Activated naive CD4-positive, alpha-beta T cell treated with anti-CD3 and anti-CD28 coated beads, Interleukin-2, amount 10 ng/mL, durations not matched to agents 7 days and 5 days (primary cell): ENCODE measurements at places on chromosomes 12 and 14.

- DNase-seq, result no peak
These were observed 735 bp downstream of the RNASE6 start for GRCh38 chr14:20781803-20782202.

DNA sequence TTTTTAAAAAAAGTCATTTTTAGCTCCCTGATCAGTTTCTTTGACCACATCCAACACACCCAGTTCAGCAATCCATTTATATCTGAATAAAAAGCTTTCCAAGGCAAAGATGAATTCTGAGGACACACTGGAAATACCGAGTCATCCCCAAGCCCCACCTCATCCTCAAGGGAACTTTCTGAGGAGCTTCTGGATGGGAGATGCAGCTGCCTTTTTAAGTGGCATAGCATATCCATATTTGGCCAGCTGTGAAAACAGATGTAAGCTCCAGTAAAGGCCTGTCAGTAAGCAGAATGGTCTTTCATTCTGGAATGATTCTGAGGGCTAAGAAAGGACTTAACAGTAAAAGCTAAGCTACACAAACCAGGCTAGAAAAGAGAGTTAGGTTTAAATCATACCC is 18.4 kb downstream of the ZFYVE1 start:
- no peak for DNase-seq

DNA sequence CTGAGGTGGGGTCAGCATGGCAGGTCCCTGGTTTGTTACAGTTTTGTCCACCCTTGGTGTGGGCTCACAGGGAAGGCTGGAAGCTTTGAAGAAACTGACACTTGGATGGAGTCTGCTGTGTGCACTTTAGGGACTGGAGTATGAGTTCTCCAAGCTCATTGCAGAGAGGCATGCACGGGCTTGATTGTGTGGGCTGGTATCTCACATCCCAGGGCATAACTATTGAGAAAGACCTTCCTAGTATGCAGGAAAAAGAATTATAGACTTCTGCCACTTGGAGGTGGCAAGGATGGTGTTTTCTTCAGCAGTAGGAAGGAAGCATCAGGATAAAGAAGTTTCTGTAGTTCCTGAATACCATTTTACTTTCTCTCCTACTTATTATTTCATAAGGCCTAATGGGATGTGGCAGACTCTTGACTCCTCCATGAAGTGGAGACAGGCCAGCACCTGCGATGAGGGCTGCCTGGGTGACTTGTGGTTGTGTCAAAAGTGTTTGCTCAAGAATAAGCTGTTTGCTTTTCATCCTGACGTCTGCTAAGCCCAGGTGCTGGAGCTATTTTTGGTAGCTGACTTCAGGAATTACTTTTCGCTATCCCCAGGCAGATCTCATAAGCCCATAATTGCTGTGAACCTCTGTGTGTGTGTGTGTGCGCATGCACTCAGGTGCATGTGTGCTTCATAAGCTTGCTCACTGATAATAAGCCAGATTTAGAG is 125.8 kb downstream of the KTN1 start:
- no peak for DNase-seq

GRCh38 chr12:125129591-125130255 is 64.5 kb downstream of the AACS start:
- DNase-seq, result no peak

DNA sequence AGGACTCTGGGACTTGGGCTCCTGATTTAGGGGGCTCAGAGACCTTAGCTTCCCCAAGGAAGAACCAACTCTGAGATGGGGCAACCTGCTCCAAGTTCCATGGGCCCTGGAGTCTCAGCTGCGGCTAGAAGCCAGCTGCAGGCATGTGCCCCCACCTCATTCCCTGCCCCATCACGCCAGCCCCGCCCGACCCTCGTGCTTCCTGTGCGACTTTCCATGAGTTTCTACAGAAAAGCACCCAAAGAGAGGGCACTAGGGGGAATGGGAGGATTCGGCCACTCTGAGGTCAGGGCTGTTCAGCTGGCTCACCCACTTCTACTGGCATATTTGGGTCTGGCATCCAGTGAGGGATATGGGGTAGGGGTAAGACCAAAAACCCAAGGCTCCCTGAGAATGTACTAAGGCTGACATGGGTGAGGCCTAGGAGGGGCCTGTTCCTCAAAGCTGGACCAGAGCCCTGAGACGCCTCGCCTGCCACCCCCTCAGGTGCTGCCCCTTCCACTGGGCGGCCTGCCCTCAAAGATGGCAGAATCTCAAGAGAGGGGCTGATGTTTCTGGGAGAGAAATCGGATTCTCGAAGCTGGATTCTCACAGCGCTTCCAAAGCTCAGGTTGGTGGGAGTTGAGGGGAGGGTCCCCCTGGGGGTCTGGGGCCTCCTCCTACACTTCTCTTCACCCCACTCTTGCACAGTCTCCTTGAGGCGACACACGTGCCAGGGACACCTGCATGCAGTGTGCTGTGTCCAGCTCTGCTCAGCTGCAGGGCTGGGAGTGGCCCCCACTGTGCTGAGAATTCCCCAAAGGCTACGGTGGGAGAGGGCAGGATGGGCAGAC is 22.1 kb downstream of the FAIM2 start:
- DNase-seq, result no peak

DNA sequence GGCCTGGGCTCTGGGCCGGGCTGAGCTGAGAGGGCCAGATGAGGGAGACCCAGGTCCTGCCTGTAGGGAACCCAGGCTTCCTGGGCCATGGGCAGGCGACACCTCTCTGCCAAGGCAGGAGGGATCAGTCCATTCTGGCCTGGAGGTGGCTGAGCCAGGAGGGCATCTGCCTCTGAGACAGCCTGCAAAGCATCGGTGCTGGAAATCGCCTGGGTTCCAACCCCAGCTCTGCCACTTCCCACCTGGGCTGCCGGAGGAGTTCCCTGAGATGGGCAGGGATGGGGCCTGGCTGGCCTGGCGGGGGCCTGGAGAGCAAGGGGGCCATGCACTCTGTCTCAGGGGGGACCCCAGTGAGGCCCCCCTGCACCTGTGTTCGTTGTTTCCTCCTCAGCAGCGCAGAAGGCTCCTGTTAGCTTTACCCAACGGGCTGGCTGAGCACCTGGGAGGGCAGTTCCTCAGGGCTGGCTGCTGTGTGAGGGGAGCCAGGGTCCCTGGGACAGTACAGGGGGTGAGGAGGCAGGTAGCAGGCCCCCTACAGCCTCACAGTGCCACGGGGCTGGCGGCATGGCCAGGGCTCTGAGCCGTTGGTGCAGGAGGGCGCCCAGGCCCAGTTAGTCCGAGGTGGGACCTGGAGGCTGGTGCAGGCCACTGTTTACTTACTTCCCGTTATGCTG is 50.5 kb downstream of the KIF26A start:
- DNase-seq, result no peak

DNA sequence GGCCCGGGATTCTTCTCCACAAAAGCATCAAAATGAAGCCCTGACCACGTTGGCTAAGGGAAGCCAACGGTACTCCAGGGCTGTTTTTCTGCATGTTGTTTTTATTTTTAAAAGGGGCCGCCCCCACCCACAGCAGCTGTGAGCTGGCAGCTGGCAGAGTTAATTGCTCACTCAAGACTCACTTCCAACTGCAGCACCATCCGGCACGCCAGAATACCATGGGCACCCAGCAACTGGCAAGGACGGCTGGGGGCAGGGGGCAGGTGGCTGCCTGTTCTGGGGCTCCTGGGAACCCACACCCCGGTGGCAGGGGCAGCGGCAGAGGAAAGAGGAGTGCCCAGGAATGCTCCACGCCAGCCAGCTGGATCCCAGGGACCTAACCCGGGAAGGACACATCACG is 44.3 kb downstream of the NCOR2 start:
- DNase-seq, result no peak

DNA sequence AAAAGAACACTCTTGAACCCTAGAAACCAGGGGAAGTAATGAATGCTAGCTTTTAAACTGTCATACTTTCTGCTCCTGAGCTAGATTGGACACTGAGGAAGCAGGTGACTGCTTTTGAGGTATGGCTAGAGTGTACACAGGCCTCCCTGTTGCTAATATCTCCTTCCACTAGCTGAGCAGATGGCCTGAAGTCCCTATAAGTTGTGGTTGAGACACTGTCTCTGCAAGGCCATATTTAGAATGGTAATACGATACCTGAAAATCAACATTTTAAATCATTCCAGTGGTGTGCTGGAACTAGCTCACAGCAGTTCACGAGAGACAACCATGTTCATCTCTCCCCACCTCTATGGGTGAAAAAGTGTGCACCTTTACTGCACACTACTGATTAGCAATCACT is 46.4 kb upstream of the BMP4 start:
- no peak for DNase-seq

DNA sequence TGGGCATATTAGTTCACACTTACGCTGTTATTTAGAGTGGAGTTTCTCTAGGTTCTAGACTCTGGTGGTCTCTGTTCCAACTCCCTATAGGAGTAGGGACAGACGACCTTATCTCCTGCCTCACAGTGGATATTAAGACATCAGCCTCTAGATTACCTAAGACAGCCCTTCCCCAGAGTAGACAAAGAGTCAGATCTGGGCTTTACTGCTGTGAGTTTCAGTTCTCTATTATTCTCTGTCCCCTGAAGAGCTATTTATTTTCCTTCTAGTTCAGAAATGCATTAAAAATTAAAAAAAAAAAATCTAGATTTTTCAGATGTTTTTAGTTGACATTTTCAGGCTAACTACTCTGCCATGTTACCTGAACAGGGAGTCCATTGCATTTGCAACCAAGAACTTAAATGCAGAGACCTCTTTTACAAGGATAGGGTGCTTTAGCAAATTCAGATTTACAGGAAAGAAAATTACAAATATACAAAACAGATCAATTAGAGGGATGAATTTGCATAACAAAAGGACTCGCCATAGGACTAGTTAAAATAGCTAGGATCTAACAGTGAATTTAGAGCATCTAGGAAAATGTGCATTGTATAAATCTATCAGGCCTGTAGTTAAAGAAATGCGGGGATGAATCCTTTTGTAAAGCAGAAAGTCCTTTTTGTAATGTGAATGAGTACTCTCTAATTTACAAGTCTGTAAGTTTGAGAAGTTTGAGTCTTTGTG is 381.4 kb downstream of the APAF1 start:
- DNase-seq, result no peak

DNA sequence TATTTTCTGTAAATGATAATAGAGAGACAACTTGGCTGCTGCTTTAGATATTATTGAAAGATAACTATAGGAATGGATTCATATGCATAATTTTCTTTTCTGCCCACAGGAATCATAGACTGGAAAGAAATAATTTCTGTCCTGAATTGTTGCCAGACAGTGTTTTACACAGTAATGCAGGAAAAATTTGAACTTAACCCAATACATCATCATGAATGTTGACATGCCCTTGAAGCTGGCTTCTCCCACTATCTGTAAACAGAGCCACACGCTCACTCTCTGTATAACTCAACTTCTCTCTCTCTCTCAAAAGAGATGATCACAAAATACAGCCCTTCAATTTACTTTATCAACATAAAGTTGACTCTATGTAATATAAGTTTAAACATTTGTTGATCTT is 56.6 kb downstream of the PAX9 start:
- DNase-seq, result no peak

- peak; percentile 75 for DNase-seq
These were observed 39.1 kb upstream of the INF2 start for GRCh38 chr14:104650057-104650980.

- DNase-seq, result no peak
These were observed 21.1 kb downstream of the BDKRB2 start for GRCh38 chr14:96225745-96226151.

- no peak for DNase-seq
These were observed 150.1 kb downstream of the NTF3 start for GRCh38 chr12:5582018-5582417.

DNA sequence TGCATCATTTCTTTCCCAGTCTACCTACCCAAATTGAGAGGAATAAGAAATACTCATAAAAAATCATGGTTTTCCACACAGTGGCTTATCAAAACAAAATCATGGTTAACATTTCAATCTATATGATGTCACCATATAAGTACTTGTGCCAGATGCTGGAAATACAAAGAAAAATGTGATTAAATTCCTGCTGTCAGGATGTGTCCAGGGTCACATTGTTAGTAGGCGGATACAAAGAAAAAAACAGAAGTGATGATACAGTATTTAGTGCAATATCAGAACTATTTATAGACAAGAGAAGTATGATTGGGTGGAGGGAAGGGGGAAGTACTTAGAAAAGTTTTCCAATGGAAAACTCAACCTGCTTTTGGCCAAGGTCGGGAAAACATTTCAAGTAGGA is 47.0 kb upstream of the OR6J1 start:
- no peak for DNase-seq

- peak; percentile 43 for DNase-seq
These were observed 14.3 kb upstream of the KRT5 start for GRCh38 chr12:52534482-52534881.
